ENCODE measurements at places on chromosomes 1 and 21.

- no peak for DNase-seq
These were observed 55.9 kb downstream of the CNST start for GRCh38 chr1:246622035-246622652.

DNA sequence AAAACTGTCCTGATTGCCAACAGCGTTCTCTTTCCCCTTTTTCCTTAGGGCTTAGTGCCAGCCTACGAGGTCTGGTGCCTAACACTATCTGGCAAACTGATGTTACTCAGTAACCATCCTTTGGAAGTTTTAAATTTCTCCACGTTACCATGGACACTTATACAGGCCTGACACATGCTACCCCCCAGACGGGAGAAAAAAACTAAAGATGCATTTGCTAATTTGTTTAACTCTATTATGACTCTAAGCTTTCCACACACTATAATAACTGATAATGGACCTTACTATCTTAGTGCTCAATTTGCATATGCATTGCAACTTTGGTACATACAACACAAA is 36.8 kb downstream of the CLCA1 start:
- no peak for DNase-seq

DNA sequence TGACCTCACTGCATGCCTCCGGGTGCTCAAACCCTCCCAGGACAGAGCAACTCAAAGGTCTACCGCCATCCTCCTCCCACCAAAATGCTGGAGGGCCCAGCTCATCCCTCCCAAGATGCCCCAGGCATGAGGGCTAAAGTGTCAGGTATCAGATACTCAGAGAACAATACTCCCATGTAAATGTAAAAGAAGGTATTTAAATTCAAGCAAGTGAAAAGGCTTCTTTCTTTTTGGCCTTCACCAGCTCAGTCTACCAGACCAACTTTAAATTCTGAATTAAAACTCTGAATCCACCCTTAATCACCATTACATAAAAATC is 3.0 kb downstream of the PARP1 start:
- DNase-seq = peak; percentile 86

- no peak for DNase-seq
These were observed 4.4 kb upstream of the IGFN1 start for GRCh38 chr1:201186192-201186591.

- no peak for DNase-seq
These were observed 38.2 kb downstream of the TTLL7 start for GRCh38 chr1:83960669-83961277.
